ENCODE measurements at places on chromosomes 12 and 14.

DNA sequence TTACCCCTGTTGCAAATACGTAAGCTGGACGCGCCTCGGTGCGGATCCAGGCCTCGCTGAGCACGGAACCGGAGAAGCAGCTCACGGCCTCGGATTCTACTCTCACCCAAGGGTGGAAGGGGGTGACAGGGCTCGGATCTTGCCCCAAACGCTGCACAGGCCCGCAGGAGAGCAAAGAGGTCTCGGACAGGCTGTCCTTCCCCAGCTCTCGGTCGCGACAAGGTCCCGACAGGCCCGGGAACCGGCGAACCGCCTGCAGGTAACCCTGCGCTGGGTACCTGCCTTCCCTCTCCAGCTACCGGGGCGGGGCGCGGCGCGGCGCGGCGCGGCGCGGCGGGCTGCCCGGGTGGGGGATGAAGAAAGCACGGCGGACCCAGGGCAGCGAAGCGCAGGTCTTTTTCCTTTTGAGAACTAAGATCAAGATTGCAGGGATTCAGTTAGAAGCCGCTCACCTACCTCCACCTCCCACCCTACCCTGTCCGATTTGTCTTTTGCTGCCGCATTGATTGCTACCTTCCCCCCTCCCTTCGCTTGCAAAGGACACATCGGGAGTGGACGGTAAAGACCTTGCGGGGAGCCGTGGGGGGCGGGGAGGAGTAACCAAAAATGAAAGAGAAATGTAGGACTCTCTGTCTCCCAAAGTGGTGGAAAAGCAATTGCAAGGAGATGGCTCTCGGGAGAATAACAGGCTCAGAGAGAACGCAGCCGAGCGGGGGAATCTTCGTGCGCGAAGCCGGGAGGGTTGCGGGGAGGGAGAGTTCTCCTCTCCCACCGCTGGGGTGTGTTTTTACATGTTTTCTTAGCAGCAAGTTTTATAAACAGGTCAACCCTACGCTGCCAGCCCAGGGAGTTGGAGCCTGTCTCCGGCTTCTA is 8.4 kb upstream of the TBX3 start:
- DNase-seq: no peak

- no peak for DNase-seq
These were observed 3.5 kb downstream of the RPS6KL1 start for GRCh38 chr14:74919421-74920165.

DNA sequence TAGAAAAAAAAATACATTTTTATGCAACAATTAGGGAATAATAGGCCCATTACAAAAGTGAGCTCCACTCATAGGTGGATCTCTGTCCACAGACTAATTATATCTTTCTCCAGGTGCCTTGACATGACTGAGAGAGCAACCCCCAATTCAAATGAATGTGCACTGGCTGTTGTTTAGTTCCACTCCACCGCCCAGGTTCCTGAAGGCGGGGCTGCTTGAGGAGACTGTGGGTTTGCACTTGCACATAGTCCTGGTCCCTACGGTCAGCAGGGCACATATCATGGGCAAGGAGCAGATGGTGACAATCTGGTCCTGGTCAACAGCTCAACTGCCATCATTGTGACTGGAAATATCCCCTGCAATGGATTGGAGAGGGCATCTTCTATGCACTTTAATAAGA is 195.6 kb upstream of the PWP1 start:
- DNase-seq: no peak

GRCh38 chr12:47721431-47721973 is 3.8 kb downstream of the ENDOU start:
- no peak for DNase-seq
